Kidney glomerular epithelial cell (primary cell): ENCODE measurements at places on chromosomes 1 and 21.

- DNase-seq = no peak
Observed at GRCh38 chr1:154822717-154823116, 47.4 kb downstream of the KCNN3 start.

- no peak for DNase-seq
Observed at GRCh38 chr1:9385801-9386573, 93.3 kb downstream of the SPSB1 start.

- DNase-seq = no peak
Observed at GRCh38 chr1:11307852-11308251, 34.9 kb downstream of the UBIAD1 start.

GRCh38 chr1:171581766-171582165, 40.3 kb upstream of the MYOCOS start:
- DNase-seq = no peak

GRCh38 chr1:18703041-18703621, 72.5 kb downstream of the PAX7 start:
- DNase-seq = no peak

- no peak for DNase-seq
Observed at GRCh38 chr1:12480041-12480440, 138.0 kb downstream of the DHRS3 start.

DNA sequence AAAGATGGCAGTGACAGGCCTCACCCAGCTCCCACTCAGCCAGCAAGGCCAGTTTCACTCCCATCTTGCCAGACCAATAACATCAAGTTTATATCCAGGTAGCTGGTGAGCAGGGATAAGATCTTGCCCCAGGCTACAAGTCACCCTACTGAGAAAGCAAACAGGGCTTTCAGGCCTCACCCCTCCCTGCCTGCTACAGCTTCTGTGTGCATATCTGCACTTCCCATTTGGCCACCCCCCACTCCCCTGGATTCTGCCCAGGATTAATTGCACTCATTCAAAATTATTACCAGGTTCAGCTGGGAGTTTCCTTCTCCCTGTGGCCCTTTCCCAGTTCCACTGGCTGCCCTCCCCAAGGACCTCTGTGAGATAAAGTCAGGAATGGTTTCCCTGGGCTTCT, 352.1 kb downstream of the TBX15 start:
- DNase-seq = no peak

DNA sequence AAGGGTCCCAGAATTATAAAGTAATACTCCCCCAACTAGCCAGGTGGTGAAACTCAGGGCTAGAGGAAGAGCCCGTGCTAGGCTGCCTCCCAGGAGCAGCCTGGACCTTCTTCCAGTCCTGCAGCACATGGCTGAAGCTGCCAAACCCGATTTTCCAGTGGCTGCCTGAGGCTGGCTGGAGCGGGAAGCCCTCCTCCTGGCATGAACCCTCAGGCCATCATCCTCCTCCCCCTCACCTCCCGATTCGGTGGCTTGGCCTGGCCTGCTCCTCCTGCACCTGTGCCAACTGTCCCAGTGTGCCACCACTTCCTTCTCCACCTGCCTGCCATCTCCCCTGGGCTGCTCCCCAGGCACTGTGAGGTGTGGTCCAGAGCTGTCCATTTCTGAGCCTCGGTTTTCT, 3.0 kb upstream of the TSPAN1 start:
- no peak for DNase-seq

DNA sequence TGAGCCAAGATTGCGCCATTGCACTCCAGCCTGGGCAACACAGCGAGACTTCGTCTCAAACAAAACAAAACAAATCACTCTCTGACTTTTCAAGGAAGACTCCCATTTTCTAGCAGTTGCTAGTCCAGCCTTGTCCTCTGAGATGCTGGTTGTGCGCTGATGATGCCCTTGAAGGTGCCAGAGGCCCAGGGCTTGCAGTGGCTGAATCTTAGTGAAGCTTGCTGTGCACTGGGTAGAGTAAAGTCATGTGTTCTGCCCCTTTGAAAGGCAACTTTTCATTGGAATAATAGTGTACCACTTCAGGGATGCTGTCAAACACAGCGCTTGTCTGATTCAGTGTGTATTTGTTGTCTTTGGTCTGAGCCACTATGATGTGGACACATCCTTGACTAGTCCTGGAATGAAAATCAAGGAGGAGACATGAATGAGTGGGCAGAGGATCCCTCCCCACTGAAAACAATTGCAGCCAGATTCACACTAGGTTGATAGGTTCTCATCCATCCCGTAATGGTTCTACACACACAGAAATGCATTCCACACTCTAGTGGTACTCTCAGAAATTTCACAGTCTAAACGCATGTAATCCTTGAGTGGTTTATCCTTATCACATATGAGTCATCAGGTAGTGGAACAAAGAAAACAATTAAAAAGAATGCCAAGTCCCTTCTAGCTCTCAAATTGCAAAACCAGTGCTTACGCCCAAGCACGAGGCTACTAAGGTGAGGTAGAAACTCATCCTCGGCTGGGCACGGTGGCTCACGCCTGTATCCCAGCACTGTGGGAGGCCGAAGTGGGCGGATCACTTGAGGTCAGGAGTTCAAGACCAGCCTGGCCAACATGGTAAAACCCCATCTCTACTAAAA, 17.8 kb upstream of the TDRD10 start:
- DNase-seq = peak; percentile 99

- DNase-seq = peak; percentile 83
Observed at GRCh38 chr1:78005755-78006154, 1.0 kb downstream of the DNAJB4 start.

DNA sequence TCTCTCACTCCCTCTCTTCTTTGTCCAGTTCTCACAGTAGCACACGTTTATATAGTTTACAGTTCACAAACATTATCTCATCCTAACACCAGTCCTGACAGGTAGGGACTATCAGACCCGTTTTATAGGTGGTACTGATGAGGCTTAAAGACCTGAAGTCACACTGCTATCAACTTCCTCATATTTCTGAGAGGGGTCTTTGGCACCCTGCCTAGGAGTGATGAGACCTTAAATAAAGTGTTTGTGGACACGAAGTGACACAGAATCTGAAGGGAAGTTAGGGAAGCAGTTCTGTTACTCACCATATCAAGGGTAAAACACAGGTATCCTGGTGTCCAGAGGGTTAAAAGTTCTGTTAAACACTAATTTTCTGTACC, 590 bp upstream of the TACSTD2 start:
- no peak for DNase-seq

DNA sequence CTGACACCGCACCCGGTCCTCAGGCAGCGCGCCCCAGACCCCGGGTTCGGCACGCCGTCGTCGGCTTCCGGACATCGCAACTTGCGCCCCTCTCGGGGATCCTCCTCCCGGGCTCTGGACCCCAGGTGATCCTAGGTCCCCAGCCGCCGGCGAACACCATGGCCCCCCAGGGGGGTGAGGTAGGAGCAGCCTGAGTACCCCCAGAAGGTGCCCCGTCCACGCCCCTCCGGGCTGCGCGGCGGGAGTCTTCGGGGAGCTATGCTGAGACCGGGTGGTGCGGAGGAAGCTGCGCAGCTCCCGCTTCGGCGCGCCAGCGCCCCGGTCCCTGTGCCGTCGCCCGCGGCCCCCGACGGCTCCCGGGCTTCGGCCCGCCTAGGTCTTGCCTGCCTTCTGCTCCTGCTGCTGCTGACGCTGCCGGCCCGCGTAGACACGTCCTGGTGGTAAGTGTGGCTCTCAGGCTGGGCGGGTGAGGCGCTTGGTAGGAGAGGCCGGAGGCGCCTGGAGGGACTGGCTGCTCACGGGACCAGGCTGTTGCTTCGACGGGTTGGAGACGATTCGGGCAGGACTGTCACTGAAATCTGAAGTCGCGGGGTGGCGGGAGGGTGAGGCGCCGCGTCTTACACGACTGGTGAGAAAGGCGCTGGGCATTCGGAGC, 367 bp downstream of the WNT2B start:
- DNase-seq = no peak

DNA sequence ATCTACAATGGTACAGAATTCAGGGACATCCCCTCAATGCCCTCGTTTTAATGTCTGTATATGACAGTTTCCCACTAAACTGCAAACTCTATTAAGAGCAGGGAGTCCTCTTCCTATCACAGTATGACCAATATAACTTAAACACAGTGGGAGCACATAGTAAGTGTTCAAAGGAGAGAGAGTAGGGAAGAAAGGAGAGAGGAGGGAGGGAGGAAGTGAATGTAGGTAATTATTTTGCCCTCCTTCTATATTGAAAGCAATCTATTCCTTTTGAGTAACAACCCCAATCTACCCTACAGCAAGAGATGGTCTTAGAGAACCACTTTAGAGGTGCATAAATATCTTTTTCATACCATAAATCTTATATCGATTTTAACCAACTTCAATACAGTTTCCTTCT, 121.4 kb downstream of the MRPL39 start:
- DNase-seq = no peak

GRCh38 chr1:102799496-102799895, 308.8 kb downstream of the COL11A1 start:
- no peak for DNase-seq

GRCh38 chr1:109186733-109187086, 27.0 kb upstream of the SARS1 start:
- no peak for DNase-seq

DNA sequence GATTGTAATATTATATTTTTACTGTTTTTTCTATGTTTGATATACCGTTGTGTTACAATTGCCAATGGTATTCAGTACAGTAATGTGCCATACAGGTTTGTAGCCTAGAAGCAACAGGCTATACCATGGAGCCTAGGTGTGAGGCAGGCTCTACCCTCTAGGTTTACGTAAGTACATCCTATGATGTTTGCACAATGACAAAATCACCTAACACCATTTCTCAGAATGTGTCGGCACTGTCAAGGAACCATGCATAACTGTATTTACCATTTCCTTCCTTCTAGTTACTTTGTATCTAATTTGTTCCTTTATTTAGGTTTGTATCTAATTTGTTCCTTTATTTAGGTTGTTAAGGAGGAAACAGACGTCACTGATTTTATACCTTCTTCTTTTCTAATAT, 9.9 kb downstream of the NPHP4 start:
- DNase-seq = no peak

GRCh38 chr1:151540982-151541377, 871 bp downstream of the TUFT1 start:
- no peak for DNase-seq

DNA sequence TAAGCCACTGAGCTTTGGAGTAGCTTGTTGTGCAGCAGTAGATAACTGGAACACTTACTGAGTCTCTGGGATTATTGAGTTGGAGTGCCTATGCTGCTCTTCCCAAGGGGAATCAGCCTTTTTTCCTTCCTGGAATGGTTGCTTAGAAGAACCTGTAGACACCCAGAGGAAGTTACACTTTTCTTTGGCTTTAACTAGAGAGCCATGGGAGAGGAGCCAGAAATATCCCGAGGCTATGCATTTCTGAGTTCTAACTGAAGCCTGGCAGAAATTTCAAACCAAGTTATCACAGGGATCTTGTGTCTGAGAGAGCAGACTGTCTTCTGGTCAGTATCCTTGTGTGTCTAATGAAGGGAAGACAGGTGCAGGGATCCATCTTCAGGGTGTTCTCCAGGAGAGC, 28.3 kb downstream of the LAMC1 start:
- no peak for DNase-seq

DNA sequence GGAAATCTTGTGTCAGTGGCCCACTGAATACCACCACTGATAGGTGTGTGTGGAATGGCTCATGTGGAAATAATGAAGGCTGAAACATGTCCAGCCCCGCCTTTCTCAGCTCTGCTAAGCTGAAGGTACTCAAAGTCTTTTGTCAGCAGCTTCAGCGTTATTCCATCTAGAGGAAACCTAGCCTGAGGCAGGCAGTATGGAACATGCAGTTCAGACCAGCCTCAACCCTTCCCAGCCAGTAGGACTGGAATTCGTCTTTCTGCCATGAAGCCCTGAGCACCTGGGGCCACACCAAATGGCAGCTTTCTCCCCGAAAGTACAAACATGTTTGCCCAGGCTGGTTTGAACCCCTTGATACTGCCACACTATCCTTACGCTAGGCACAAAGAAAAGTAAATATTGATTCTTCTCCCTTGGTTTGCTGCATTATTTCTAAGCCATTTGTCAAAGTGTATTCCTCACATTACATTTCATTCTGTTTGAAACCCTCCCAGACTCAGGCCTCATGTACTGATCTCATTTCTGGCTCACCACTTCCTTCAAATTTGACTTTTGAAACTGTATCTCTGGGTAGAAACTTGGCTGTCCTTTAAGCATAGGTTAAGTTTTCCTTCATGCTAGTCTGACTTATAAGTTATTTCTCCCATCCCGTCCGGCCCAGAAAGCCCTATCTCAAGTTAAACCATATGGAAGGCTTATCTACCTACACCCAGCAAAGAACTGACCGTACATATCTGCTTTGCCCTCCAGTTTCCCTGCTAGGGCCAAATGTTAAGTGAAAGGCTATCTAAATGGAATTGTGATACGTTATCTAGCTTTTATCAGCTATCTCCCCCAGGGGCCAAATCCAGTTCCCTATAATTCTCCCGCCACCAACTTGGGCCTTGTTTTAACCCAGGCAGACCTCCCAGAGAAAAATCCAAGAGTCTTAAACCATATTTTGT, 45.7 kb upstream of the HOOK1 start:
- DNase-seq = no peak

GRCh38 chr1:48794816-48795215, 18.1 kb upstream of the BEND5 start:
- no peak for DNase-seq

GRCh38 chr1:206489980-206490770, 17.2 kb upstream of the RASSF5 start:
- peak; percentile 52 for DNase-seq

- DNase-seq = peak; percentile 31
Observed at GRCh38 chr1:174258148-174258550, 98.8 kb downstream of the RABGAP1L start.

- peak; percentile 42 for DNase-seq
Observed at GRCh38 chr1:157878059-157878458, 36.5 kb upstream of the CD5L start.

GRCh38 chr21:30793581-30794314, 19.3 kb downstream of the KRTAP8-1 start:
- DNase-seq = no peak

GRCh38 chr1:37682334-37682987, 9.9 kb upstream of the CDCA8 start:
- DNase-seq = peak; percentile 29

DNA sequence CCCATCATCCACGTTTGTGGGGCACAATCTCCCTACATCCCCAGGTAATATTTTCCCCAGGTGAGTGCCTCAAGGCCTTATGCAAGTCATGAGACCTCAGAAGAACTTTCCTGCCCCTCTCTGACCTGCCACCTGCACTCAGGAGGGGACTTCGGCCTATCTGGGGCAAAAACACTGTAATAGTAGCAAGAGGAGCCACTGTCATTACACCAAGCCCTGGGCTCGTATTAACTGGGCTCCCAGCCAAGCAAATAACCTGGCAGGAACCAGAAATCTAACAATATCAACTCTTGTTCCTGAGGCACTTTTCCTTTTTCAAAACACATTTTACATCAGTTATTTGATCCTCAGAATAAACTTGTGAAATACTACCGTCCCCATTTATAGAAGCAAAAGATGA, 30.9 kb downstream of the LAMB3 start:
- no peak for DNase-seq
